Activated CD4-positive, alpha-beta T cell treated with anti-CD3 and anti-CD28 coated beads for 4 hours (primary cell): ENCODE measurements at places on chromosomes 2 and 18.

- no peak for DNase-seq
These were observed 169.4 kb downstream of the LDLRAD4 start for GRCh38 chr18:13387855-13388548.

- no peak for DNase-seq
These were observed 489.9 kb downstream of the NYAP2 start for GRCh38 chr2:225889452-225889851.

DNA sequence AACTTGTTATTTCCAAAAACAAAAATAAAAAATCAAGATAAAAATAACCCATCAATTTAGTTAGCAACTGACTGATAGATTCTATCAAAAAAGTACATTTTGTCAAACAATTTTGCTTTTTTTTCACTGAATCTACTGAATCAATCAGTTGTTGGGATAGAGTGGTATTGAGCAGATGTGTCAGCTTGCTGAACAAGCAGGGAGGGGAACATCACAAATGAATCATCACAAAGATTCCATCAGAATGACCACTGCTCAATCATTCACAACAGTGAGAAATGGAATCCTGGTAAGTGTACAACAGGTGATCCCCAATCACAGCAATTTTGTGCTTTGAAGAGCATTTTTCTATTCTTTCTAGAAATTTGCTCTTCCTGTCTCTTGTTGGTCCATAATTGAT is 12.3 kb upstream of the SLC14A2 start:
- no peak for DNase-seq

DNA sequence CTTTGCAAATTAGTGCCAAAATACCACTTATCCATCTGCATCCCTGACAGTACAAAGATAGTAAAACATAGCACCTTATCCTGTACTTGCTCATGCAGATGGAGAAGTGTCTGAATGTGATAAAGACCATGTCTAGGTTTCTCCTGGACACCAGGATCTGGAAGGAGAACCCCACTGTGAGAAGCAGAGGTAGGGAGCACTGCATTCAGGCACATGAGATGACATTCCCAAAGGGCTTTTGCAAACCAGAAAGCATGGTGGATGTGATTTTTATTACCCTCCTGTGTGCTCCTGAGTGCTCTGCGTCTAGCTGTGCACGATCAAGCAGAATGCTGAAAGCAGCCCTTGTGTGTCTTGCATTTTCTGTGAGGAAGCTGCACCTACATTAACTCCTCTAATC is 857.6 kb upstream of the ID2 start:
- no peak for DNase-seq

- no peak for DNase-seq
These were observed 4.5 kb upstream of the MYO5B start for GRCh38 chr18:50199346-50199855.

GRCh38 chr2:71700041-71700657 is 246.8 kb downstream of the DYSF start:
- DNase-seq, result no peak

GRCh38 chr2:70514612-70515055 is 39.0 kb downstream of the TGFA start:
- no peak for DNase-seq

DNA sequence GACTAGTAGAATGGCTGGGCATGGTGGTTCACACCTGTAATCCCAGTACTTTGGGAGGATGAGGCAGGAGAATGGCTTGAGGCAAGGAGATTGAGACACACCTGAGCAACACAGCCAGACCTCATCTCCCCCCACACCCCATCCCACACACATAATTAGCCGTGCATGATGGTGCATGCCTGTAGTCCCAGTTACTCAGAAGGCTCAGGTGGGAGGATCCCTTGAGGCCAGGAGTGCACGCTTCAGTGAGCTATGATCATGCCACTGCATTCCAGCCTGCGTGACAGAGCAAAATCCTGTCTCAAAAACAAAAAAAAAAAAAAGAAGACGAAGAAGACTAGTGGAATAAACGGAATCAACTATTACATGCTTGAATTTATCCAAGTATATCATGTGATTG is 150.0 kb downstream of the STK39 start:
- DNase-seq, result no peak

DNA sequence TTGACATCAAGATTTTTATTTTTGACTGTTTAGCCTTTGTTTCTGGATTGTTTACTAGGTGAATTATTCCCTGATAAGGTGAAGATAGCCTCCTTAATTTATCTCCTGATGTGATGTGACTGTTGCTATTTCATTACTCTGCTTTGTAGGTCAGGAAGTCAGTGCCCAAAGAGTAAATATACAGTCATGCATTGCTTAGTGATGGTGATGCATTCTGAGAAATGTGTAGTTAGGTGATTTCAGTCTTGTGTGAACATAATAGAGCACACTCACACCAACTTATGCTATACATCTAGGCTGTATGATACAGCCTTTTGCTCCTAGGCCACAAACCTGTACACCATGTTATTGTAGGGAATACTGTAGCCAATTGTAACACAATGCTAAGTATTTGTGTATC is 102.4 kb upstream of the THUMPD2 start:
- no peak for DNase-seq

GRCh38 chr2:138600732-138601457 is 99.3 kb downstream of the SPOPL start:
- no peak for DNase-seq

GRCh38 chr2:113370030-113370429 is 67.5 kb upstream of the ZNG1B start:
- DNase-seq, result no peak

GRCh38 chr2:203934711-203935438 is 1.7 kb upstream of the ICOS start:
- no peak for DNase-seq

GRCh38 chr2:158999458-158999857 is 31.0 kb downstream of the TANC1 start:
- DNase-seq, result no peak

DNA sequence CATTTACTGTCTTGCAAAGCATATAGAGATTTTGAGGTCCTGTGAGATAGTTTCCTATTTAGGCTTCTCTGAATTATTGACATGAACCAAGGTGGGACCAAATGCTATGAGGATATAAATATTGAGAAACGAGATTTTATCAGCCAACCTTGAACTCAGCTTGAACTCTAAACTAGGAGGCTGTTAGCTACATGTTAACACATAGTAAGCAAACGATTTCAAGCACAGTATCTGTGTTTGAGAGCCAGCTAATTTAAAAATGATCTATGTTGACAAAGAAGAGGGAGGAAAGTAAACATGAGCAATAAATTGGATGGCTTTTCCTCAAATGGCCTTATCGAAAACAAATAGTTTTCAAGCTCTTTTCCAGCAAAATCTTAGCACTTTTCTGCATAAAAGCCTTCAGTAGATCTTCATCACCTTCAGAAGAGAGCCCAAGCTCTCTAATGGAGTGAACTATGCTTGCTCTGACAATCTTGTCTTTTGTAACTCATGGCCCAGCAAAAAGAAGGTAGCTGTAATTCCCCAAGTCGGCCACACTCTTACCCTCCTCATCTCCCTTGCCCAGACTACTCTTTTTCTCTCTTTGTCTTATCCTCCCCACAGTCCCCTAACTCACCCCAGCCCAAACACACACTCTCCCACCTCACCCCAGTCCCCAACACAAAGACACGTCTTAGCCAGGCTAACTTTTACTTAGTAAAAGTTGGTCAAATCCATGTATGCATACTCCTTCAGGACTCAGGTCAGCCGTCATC is 14.7 kb downstream of the CD28 start:
- no peak for DNase-seq

- DNase-seq, result no peak
These were observed 80.3 kb downstream of the VAPA start for GRCh38 chr18:9994026-9994570.

- DNase-seq, result no peak
These were observed 4.2 kb downstream of the ALPI start for GRCh38 chr2:232460171-232460570.

- DNase-seq, result no peak
These were observed 118.2 kb upstream of the THUMPD2 start for GRCh38 chr2:39897273-39897672.

DNA sequence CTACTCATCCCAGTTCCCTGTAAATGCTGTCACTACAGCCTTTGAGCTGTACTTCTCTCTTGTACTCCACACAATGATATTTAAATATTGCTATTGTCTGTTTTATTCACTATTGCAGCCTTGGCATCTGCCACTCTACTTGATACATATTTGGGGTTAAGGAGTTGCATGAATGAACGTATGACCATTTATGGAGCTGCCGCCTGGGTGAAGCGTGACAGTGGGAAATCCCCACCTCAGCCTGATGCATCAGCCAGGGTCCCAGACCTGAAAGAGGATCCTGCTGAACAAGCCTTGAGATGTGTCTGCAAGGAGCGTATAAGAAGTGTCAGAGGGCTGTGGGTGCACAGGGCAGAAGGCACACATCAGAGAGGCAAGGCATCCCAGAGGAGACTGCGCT is 39.1 kb downstream of the MRPL35 start:
- peak; percentile 39 for DNase-seq

DNA sequence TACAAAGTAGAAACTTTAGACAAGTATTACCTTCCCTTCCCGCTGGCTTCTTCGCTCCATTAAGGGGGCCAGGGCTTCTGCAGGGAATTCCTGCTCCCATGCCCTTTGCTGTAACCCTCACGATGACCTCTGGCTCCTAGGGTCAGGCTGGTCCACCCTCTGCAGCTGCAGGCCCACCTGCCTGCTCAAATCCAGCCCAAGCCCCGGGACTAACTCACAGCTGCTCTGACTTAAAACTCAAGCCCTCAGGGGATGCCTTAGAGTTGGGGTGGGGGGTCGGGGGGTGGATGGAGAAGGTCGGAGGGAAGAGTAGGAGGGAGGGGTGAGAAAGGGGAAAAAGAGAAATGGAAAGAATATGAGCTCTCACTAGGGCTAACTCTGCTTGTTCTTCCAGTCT is 4.9 kb downstream of the IGFBP5 start:
- DNase-seq, result no peak

DNA sequence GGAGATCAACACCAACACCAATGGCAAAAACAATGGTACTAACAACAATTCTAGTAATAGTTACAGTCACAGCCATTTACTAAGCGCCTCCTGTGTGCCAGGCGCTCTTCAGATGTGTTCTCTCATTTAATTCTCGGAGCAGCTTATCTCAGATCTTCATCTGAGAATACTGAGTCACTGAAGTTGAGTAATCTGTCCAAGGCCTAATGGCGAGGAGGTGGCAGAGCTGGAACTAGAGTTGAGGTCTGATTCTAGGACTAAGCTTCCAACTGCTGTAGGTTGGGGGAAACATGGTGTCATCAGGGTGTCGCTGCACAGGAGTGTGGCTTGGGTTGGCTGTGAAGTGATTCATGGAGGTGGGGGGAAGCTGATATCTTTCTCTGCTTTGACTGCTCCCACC is 156.1 kb downstream of the DYSF start:
- DNase-seq, result no peak
